ENCODE measurements at places on chromosomes 11 and 22.

- DNase-seq = no peak
These were observed 13.7 kb downstream of the ROBO3 start for GRCh38 chr11:124878759-124879492.

DNA sequence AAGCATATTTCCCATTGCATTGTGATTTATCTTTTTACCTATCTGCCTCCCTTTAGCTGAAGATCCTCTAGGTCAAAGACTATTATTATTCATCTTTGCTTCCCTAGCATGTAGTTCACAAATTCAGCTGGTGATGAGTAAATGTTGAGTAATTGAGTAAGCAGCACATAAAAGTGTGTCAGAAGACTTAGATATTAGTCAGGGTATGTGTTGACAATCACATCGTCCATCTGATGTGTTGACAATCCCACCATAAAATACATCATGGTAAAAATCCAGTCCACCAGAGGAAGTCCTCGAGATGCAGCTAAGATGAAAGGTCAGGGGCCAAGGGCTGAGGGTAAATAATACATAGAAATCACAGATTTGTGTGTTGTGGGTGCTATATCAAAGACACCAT is 22.9 kb upstream of the ABTB2 start:
- DNase-seq = no peak

DNA sequence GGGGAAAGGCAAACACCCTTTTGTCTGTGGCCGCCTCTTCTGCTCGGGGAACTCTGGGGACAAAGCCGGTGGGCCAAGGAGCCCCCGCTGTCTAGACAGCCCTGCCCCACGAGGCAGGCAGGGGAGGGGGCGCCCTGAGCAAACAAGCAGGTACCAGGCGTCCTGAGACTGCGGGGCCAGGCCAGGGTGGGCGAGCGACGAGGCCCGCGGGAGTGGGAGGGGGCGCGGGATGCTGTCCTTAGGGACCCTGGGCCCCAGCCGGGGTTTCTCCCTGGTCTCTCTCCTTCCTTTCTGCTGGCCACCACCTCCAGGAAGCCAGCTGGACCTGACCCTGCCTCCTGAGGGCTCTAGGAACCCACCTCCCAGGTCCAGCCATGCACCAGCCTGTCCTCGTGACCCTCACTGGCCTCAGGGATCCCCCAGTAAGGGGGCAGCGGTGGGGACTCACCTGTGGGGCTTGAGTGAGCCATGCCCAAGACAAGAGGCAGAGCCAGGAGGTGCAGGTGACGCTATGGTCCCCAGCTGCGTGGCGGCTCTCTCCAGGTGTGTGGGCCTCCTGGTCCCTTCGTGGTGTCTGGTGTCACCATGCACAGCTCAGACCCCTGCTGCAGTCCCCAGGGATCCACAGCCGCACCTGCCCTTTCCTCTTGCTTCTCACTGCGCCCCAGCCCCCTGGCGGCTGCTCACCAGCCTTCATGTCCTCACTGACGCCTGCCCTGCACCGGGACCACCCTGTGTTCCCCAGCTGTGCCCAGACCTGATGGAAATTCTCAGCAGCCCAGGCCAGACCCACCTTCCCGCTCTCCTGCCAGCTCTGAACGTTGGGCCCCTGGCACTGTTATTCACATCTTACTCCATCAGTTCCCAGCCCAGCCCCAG is 26.5 kb upstream of the MUC5AC start:
- DNase-seq = no peak

GRCh38 chr22:22418957-22419356 is 89.6 kb downstream of the ZNF280B start:
- no peak for DNase-seq

- no peak for DNase-seq
These were observed 42.5 kb upstream of the GAL start for GRCh38 chr11:68641880-68642279.

DNA sequence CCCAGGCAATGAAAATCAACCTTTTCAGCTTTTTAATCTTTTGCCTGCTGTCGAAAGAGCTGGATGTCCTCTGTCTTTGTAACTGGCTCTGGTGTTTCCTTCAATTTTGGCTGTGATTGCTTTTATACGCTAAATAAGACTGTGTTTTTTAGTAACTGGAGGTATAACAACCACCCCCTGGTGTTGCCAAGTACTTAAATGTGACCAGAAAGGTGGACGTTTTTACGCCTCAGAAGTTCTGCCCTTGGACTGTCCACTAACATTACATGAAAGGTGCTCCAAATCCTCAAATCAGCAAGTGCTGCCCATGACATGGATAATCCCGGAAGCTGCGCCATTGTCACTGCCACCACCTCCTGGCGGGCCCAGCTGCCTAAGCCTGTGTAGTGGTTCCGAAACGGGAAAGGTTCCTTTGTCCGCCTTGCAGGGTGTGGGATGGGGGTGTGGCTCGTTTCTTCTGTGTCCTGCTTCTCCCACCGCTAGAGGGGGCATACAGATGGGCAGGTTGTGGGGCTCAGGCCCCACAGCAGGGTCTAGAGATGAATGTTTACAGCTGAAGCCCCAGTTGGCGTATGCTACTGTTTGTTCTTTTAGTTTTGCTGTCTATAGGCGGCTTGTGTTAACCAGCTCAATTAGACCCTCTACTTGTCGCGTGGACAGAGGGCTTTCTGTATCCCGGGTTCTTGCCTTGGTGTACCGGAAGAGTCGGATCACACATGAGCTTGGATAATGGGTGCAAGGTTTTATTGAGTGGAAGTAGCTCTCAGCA is 82.2 kb upstream of the SEPTIN5 start:
- peak; percentile 19 for DNase-seq

- no peak for DNase-seq
These were observed 14.3 kb downstream of the ATP5MG start for GRCh38 chr11:118415739-118416068.

GRCh38 chr11:73199446-73199845 is 18.6 kb upstream of the P2RY2 start:
- no peak for DNase-seq

- no peak for DNase-seq
These were observed 55.1 kb downstream of the MAML2 start for GRCh38 chr11:96287822-96288439.

GRCh38 chr11:133133050-133133449 is 399.3 kb downstream of the OPCML start:
- no peak for DNase-seq

DNA sequence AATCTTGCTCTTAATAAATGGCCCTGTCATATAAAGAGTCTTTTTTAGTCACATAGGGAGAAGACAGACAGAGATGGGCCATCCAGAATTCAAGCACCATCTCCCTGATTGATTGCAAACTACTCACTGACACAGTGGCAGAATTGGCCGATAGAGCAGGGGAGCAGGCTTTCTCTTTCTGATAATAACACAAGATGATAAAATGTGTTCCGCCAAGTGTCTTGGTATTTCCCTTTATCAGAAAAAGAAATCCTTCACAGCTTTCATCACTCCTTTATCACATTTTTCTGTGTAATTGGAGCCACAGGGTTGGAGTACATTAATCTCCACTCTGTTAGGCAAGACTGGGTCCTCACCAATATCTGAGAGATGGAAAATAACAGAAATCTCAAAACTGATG is 406.0 kb downstream of the TMEM135 start:
- DNase-seq = no peak

- no peak for DNase-seq
These were observed 191.4 kb upstream of the SORL1-AS1 start for GRCh38 chr11:121644187-121644512.

GRCh38 chr22:46414704-46415103 is 79.2 kb downstream of the TRMU start:
- DNase-seq = no peak

DNA sequence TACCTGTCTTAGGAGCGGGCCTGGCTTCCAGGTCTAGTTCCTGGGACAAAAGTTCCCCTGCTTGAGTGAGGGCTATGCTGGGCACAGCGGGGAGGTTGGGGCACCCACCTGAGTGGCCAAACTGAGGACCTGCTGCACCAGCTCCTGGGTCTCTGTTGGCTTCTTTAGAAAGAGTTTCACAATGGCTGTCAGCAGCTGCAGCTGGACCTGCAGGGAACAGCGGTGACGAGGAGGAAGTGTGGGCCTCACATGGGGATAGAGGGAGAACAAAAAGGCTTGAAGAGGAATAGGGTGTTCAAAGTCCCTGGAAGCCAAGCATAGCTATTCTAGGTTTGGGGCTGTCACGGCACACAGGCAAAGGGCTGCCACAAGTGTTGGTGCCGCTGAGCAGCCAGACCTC is 26.7 kb upstream of the RASL10A start:
- DNase-seq = no peak

GRCh38 chr11:73907191-73907590 is 30.4 kb downstream of the PAAF1 start:
- no peak for DNase-seq

GRCh38 chr22:27204817-27205216 is 547.4 kb downstream of the MIAT start:
- no peak for DNase-seq

DNA sequence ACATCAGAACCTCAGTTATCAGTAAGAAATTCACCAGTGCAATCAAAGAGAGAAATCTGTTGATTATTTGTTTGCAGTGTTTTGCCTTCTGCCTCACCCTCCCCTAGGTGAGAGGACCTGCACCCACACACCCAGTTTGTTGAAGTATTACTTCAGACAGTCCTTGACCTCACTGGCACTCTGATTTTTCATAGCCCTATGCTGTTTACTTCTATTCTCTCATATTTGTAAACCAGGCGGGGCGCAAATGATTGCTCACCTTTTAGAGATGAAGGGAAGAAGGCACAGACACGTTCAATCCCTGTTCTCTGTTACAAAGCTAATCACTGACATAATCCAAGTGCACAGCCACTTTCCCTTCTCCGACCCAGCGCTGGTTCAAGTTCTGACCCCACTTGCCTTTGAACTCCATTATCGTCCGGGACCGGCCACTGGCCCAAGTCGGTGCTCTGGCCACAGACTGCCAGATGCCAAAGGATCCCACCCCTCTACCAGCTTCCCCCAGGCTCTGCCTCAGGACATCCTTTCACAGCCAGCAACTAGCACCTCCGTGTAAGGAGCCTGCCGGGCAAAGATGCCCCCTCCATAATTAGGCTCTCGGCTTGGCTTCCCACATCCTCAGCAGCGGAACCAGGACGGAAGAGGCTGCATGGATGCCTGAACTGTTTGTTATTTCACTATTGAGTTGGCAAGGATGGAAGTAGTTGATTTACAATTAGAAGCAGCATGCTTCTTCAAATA is 1.7 kb downstream of the ETS1 start:
- DNase-seq = no peak

- DNase-seq = no peak
These were observed 864 bp upstream of the USP28 start for GRCh38 chr11:113876074-113876797.

- DNase-seq = no peak
These were observed 5.3 kb downstream of the BIRC3 start for GRCh38 chr11:102322560-102322959.

GRCh38 chr11:47998733-47999359 is 18.5 kb downstream of the PTPRJ start:
- DNase-seq = no peak

DNA sequence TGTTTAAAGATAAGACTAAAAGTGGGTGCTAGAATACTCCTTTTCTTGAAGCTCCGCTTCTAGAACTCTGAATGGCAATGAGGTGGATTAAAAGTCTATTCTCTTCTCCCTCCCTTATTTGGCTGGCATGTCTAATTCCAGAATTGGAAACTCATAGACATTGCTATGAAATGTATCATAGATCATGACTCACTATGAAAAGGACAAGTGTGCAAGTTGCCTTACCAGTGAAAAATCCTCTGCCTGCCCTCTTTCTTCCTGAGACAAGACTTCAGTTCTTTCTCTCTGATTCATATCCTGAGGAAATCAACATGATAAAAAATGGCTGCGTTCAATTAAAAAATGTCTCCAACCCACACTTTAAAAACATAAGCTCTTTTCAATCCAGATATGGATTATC is 73.2 kb upstream of the BLID start:
- DNase-seq = no peak

DNA sequence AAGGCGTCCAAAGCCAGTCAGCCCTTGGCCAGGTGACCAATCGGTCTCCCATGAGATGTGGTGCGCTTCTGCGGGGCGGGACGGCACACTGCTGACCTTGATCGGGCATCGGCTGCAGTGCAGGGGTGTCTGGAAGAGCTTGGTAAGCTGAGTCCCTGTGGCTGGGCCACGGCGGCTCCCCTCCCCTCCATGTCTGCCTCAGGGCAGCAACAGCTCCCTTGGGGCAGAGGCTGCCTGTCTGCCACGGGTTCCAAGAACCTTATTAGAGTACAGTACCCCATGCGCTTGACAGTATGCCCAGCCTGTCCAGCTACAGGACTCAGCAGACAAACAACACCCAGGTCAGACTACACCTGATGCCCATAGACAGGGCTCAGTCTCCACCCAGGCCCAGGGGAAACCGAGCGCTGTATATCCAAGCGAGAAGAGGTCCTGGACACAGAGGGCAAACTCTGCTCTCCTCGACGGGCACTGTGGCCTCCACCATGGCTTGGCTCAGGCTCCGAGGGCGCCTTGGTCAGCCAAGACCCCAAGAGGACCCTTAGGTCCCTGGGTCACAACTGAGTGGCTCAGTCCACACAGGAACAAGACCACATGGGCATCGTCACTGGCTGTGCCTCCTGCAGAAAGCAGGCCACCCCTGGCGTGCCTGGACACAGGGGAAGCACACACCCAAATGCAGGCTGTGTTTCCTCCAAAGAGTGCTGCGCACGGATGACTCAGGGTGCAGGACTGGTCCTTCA is 18.9 kb downstream of the TSPAN32 start:
- DNase-seq = no peak

- no peak for DNase-seq
These were observed 226.4 kb downstream of the FAT3 start for GRCh38 chr11:92451063-92451462.

DNA sequence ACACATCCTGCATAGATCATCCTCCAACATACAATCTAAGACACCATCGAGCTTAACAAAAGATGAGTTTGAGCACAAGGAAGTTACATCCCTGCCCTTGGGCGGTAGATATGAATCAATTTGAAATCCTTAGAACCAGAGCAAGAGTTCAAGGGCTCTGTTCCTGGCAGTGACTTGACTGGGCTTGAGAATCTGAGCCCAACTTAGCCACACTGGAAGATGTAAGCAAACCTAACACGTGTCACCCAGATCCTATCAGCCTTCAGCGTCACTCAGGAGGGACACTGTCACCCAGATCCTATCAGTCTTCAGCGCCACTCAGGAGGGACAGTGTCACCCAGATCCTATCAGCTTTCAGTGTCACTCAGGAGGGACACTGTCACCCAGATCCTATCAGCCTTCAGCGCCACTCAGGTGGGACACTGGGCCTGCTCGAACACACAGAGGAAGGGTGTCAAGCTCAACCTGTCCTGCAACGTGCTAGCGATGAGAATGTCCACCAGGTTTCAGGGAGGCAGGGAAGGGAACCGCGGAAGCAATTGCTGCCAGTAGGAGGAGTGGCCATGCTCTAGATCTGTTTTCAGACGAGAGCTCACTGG is 32.8 kb upstream of the CTSD start:
- no peak for DNase-seq

GRCh38 chr11:1780700-1781592 is 17.2 kb upstream of the CTSD start:
- DNase-seq = no peak

Measured in stimulated activated CD4-positive, alpha-beta T cell treated with anti-CD3 and anti-CD28 coated beads, Interleukin-2, amount 100 ng/mL, for 48 hours (primary cell).